ENCODE measurements at places on chromosomes 16 and 17.

DNA sequence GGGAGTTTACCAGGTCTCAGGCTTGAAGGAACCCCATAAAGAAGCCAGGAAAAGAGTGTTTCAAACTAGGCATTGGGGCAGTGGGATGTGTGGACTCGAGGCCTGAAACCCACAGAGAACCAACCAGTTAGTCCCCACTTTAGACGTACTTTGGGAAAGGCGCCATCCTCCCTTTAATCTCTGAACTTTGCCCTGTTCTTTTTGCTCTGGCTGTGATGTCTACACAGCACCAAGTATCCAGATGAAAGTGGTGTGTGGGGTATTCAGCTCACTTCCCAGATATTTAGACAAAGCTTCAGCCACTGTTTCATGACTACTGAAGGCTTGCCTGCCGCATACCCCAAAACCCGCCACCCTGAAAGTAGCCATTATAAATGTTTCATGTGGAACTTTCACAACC, 116.9 kb upstream of the IRX5 start:
- no peak for DNase-seq

GRCh38 chr16:78570399-78571141, 471.1 kb downstream of the WWOX start:
- DNase-seq = no peak

DNA sequence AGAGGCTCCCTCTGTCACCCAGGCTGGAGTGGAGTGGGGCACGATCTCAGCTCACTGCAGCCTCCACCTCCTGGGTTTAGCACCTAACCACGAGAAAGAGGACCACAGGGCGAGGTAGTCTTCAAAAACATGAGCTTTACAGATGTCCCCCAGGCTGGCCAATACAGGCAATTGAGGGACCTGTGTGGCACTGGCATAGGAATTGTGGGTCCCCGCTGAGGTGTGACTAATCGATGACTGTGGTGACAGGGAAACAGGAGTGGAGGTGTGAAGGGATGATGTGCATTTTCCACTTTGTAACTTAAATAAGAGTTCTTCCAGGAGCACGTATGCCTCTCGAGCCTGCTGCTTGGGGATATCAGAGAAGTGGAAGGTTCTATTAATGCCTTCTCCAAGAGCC, 12.6 kb upstream of the ARHGAP17 start:
- no peak for DNase-seq

DNA sequence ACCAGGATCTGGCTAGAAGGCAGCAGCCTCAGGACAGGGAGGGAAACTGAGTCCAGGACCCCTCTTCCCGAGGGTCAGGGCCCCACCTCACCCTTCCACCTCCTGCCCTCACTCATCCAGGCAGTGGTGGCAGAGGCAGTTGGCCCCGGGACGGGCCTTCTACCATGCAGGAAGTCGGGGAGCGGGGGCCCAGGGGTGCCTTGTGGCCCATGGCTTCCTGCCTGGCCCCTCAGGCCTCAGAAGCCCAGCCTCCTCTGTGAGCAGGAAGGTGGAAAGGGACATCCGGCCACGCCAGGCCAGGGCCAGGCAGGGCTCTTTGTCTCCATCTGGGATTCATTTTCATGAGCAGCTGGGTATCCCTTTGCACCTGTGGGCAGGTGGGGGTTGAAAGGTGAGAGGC, 58.5 kb downstream of the BAHCC1 start:
- DNase-seq = no peak

DNA sequence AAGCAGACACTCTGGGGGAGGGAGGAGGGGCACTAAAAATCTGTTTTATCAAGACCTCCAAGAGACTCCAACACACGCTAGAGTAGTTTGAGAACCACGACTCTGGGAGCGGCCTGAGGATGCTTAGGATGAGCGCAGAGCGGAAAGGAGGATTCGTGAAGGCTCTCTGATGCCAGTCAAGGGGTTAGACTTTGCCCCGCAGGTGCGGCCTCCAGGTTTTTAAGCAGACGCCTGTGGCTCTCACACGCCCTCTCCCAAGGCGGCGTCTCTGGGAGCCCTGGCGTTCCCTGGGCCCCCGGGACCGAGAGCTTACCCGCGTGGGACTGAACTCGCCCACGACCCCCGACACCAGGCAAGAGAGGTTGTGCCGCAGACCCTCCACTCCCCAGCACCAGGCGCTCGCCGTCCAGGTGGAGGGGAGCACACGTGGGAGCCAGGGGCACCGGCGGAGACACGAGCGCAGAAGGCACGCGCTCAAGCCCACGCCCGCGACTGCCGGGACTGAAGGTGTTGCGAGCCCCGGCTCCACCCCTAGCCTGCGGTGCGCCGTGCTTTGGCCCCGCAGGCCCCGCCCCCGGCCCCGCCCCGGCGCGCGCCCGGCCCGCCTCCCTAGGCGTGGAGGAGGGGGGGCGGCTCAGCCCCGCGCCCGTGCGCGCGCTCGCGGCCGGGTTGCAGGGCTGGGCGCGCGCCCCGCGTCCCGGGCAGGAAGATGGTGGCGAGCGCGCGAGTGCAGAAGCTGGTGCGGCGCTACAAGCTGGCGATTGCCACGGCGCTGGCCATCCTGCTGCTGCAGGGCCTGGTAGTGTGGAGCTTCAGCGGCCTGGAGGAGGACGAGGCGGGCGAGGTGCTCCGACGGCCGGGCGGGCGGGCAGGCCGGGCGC, at the start of gene XYLT2:
XYLT2 (plus strand) TSS at position 695 of the 881 bp plus-strand sequence; CDS start at position 710, 15 bp downstream.
- DNase-seq = peak; percentile 89

DNA sequence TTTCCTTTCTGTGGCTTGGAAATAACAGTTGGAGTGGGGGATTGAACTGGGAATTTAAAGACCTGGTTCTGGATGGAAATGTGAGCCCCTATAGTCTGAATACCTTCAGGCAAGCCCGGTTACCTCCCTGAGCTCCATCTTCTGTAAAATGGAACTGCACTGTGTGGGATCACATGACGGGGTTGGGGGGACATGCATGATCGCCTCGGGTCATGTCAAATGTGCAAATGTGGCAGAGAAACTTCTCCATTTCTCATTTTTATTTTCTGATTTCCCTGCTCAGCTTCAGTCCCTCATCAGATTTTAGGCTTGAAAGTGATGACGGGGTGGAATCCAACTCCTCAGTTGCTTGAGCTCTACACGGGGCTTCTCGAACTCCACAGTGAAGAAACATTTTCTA, 1.5 kb downstream of the MT1B start:
- no peak for DNase-seq

GRCh38 chr17:80364091-80364691, 50.8 kb upstream of the ENDOV start:
- no peak for DNase-seq

DNA sequence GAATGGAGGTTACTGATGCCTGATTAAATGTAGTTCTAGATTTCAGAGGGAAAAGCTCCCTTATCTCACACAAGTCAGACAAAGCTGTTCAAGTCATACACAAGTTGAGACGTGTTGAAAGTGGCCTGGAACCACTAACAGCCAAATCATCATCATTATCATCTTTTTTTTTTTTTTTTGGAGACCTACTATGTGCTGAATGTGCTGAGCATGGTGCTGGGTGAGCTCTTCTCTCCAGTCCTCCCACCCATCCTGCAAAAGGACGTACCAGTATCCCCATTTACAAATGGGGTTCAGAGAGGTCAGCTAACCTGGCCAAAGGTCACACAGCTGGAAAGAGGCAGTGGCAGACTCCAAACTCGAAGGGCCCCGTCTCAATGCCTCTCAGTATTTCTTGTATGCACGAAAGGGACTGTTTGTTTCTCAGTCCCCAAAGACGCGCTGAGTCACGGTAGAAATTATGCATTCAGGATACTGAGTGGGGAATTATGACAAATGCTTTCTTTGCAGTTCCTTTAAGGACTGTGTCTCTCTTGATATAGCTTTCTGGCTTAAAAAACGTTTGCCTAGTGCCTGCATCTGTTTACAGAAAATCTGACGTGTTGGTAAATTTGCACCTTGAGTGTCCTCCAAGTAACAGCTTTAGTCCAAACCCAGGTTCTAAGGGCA, 235.5 kb downstream of the XYLT1 start:
- no peak for DNase-seq

- DNase-seq = peak; percentile 95
These were observed at the start of gene NXN for GRCh38 chr17:979539-980405. Gene NXN, minus strand, starts transcription at chr17:979776.

- DNase-seq = no peak
These were observed 15.2 kb downstream of the NUP93 start for GRCh38 chr16:56744996-56745640.

DNA sequence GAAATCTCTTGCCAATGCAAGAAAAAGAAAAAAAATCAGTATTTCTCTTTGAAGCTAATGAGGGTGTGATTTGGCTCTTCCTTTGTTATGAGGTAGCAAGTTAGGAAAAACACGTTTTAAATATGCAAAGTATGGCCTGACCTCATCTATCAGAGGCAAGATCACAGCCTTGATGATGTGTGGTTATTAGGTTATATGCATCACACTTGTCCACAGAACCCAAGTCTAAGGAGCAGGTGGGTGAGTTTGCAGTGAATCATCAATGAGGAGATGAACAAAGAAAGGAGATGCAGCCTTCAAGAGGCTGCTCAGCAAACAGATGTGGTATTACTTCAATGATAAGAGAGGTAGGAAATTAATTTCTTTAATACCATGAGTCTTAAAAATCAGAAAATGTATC, 594.8 kb upstream of the CDH5 start:
- no peak for DNase-seq

DNA sequence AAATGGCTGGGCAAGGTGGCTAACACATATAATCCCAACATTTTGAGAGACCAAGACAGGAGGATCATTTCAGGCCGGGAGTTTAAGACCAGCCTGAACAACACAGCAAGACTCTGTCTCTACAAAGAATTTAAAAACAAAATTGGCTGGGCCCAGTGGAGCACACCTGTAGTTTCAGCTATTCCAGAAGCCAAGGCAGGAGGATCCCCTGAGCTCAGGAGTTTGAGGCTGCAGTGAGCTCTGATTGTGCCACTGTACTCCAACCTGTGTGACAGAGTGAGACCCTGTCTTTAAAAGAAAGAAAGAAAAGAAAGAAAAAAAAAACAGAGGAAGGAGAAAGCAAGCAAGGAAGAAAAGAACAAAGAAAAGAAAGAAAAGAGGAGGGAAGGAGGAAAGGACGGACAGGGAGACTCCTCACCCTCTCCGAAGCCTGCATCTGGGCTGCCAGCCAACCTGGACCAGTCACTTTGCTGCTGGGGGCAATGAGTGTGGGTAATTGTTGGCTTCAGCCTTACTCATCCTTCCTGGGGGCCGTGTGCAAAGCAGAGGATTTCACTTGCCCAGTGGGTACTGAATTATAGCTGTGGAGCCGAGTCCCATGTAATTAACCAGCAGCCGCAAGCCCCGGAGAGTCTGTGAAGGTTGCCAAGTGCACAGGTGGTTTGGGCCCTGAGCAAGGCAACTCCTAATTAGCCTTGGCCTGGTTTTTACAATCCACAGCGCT, 6.7 kb upstream of the MT4 start:
- no peak for DNase-seq

GRCh38 chr16:67389911-67390815, 3.1 kb downstream of the TPPP3 start:
- no peak for DNase-seq

DNA sequence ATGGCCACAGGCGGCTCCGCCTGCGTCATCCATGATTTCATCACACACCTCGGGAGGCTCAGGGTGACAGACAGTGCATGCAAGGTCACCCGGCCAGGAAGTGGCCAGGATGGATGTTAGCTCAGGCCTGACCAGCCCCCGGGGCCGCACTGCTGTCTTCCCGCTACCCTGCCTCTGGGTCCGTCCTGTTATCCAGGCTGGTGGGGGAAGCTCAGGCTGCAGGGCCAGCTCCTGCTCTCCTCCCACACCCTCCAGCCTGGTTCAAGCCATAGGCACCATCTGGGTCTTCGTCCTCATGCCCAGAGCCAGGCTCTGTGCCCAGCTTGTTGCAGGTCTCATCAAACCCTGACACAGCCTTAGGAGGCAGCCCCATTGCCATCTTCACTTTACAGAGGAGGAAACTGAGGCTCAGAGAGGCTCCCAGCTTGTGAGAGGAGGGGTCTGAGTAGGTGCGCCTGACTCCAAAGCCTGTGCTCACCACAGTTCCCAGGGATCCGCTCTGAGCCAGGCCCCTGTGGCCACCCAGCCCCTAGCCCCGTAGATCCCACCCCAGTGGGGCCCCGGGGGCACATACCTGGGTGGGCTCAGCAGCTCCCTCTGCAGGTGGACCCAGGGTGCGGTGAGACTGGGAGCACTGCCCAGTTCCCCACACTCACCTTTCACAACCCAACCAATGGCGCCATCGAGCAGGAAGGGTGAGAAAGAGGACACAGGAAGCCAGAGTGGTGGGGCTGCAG, 412 bp upstream of the ADGRG3 start:
- DNase-seq = no peak

GRCh38 chr16:82016263-82016662, 5.0 kb upstream of the SDR42E1 start:
- DNase-seq = no peak

DNA sequence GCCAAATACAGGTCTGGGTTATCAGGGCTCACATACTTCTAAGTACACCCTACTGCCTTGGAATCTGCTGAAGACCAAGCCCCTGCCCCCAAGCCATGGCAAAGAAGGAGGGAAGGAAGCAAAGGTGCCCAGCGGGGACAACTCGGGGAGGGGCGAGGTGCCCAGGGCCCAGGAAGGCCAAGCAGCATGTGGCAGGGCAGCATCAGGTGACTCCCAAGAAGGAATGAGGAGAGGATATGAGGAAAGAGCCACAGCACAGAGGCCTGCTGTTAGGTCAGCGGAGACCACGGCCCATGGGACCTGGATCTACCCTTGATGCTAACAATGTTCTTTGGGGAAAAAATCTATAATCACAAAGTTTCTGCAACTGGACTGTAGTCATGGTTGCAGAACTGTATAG, 142.6 kb upstream of the CRHR1 start:
- no peak for DNase-seq

DNA sequence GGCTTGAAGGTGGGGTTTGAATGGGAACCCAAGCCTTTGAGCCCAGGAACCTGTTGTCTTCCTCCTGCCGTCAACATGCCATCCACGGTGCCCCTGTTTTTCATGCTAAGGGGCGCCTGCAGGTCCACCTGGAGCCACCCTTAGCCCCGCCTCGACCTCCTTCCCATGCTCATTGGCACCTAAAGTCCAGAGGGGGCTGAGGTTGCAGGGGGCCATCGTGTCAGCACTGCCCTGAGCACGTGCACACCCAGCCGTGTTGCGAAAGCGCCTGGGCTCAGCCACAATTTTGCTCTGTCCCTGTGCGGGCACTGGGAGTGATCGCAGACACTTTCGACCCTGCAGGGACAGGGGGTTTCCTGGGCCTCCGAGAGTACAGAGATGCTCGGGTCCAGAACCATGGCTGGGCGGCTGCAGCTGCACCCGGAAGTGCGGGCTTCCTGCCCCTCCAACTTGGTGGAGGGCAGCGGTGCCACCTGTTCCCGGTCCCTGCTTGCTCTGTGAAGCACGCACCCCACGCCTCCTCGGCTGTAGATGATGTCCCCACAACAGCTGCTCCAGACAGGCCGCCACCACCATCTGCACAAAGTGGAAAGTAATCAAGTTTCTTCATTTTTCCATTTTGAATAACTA, 454.7 kb downstream of the CDH8 start:
- DNase-seq = no peak

DNA sequence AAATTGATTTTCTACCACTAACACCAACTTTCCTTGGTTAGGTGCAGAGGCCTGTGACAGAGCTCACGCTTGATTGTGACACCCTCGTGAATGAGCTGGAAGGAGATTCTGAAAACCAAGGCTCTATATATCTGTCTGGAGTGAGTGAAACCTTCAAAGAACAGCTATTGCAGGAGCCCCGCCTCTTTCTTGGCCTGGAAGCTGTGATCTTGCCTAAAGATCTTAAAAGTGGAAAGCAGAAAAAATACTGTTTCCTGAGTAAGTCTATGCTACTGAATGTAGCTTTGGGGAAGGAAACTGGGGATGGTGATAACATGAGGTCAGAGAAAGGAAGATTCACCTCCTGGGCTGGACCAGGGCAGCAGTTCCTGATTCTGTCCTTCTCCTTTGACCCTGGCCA, 38.3 kb downstream of the REXO5 start:
- no peak for DNase-seq

All from activated CD4-positive, CD25-positive, alpha-beta regulatory T cell (primary cell).